T-cell (primary cell): ENCODE measurements at places on chromosomes 12 and 14. TPM values are rescaled to one million over a fixed set of nuclear protein-coding genes. Genes with fewer than 3 reads are reported as not detected.

Gene IFT81
- 0.73 TPM for total RNA-seq

Gene DPPA3
- total RNA-seq, result not detected

Gene MYF6
- not detected for total RNA-seq

Gene SLCO1B1
- not detected for total RNA-seq

Gene ZNF140
- 20.6 TPM for total RNA-seq

Gene CBLN3
- 3.9 TPM for total RNA-seq

Gene TAS2R14
- total RNA-seq, result 2.7 TPM

Gene GYS2
- 0.40 TPM for total RNA-seq

Gene TAS2R31
- total RNA-seq, result 4.2 TPM

Gene PTGER2
- 38.8 TPM for total RNA-seq

Gene ANO4
- total RNA-seq, result not detected

Gene HOXC9
- total RNA-seq, result not detected

Gene CATSPERB
- total RNA-seq, result 6.2 TPM

Gene ZNF385A
- total RNA-seq, result 1.2 TPM

Gene C2CD5
- 42.6 TPM for total RNA-seq

Gene MYO1H
- total RNA-seq, result not detected

Gene NKX2-1
- 0.16 TPM for total RNA-seq

Gene HELB
- total RNA-seq, result 66.4 TPM

Gene GARIN6
- not detected for total RNA-seq

Gene SOAT2
- total RNA-seq, result 1.5 TPM

Gene NKX2-8
- total RNA-seq, result not detected

Gene KRT6B
- not detected for total RNA-seq

Gene A2ML1
- total RNA-seq, result not detected

Gene HOTAIR
- total RNA-seq, result not detected

Gene LTBR
- total RNA-seq, result 0.88 TPM

Gene DPF3
- 0.54 TPM for total RNA-seq

Gene INHBC
- 0.23 TPM for total RNA-seq

Gene SCAF11
- total RNA-seq, result 163 TPM

Gene ANG
- 0.85 TPM for total RNA-seq

Gene BLOC1S1
- 49.4 TPM for total RNA-seq

Gene CCDC198
- not detected for total RNA-seq

Gene ACOT2
- total RNA-seq, result 13.5 TPM

Gene ESPL1
- total RNA-seq, result 1.8 TPM

Gene RPS6KL1
- total RNA-seq, result 5.3 TPM

Gene KRT83
- total RNA-seq, result not detected

Gene INSM2
- total RNA-seq, result not detected

Gene RFLNA
- not detected for total RNA-seq

Gene KERA
- total RNA-seq, result not detected

Gene TAS2R50
- 1.5 TPM for total RNA-seq

Gene SERPINA10
- total RNA-seq, result not detected

Gene OTX2
- 0.22 TPM for total RNA-seq

Gene IFI27L2
- total RNA-seq, result 18.2 TPM

Gene RERG
- total RNA-seq, result not detected

Gene SEL1L
- 52.7 TPM for total RNA-seq

Gene TPH2
- total RNA-seq, result not detected

Gene LBHD2
- total RNA-seq, result not detected

Gene NRXN3
- not detected for total RNA-seq
